ENCODE measurements at places on chromosomes 5 and 9.

GRCh38 chr5:108639366-108639765 is 108.3 kb upstream of the FER start:
- no peak for DNase-seq

DNA sequence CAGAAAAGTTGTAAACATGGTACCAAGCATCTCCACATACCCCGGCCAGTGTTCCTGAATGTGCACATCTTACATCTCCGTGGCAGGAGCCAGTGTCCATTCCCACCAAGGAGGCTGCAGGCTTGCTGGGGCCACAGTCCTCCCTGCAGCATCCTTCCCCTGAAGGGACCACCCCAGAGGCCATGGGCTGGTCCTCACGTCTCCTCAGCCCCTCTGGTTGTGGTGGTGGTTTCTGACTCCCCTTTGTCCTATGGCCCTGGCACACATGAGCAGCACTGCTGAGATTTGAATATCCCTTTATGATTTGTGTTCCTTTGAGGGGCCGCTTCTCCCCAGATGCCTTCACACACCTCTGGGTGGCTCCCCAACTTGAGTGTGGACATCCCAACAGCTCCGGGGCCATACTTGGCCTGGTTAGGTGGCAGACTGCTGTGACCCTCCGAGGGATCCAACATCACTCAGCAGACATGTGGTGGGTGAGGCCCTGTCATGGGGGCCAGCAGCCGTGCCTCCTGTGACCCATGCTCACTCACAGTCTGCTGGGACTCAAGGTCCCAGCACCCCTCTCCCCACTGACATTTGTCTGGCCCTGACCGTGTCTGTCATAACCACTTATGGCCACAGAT is 14.3 kb downstream of the PHF2 start:
- no peak for DNase-seq

DNA sequence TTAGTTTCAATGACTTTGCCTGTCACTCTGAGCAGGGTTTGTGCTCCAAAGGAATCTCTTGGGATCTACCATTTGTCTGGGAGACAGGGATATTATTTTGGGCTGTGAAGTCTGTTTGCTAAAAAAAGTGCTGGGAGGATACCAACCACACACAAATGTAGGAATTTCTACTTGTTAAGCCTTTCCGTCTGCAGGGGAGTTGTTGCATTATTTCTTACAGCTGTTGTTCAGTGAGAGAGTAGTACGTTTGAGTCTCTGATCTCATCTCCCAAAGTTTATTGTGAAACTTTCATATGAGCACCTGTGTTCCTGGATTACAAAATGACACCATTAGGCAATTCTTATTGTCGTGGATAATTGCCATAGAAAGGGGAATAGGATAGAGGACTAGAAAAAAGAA is 78.3 kb upstream of the SEMA6A start:
- DNase-seq: no peak

GRCh38 chr5:127536687-127537086 is 19.2 kb downstream of the PRRC1 start:
- DNase-seq: no peak
